Uterus (tissue), 4 donors: ENCODE measurements at places on chromosomes 2 and 18. TPM values are rescaled to one million over a fixed set of nuclear protein-coding genes. Genes with fewer than 3 reads are reported as not detected.

DNA sequence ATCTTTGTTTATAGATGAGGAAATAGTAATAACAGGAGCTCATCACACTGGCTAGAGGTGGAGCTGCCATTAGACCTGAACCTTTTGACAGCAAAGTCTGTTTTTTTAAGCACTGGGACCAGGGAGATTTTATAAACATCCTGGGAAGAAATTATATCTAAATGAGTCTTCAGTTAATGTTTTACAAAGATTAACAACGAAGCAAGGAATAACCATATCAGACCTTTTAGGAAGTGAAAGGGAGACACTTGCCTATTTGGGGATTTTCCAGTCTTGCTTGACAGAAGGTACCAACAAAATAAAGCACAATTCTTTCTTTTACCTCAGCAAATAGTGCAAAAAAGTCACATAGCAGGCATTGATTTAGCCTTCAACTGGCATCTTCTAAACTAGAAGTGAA lies 777.0 kb downstream of the CPS1 start:
- no peak for DNase-seq

DNA sequence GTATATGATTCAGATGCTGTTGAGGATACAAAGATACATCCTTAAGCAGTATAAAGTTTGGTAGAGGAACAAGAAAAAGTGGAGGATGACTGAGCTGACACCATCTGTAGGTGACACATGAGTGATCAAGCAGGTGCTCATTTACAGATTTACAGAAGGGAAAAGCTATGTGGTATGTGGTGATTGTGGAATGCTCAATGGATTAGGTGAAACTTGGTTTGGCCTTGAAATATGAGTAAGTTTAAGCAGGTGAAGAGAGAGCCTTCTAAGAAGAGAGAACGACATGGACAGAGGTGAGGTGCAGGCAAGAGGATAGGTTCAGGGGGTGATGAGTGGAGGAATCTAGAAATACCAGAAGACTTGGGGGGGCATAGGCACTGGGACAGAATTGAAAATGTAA lies 5.9 kb downstream of the ASXL3 start:
- DNase-seq, result no peak

DNA sequence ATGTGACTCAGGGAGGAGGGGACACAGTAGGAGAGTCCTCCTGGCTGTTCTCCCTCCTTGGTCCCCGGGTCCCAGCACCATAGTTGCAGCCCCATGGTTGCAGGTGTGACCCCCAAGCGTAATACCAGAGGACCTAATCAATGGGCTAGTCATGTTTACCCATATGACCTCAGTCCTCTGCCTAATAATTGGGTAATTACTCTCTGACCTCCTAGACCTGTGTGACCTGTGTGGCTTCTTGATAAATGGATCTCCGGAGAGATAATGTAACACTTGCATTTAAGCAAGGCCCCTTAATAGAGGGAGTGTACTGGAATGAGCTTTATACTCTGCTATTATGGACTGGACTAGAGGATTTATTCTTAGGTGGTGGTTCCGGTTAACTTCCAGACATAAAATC lies 32.2 kb upstream of the GMCL1 start:
- no peak for DNase-seq

The APLF gene
- total RNA-seq, result 12.1 TPM

- peak; percentile 15 for DNase-seq
These were observed 58.3 kb downstream of the DOCK10 start for GRCh38 chr2:224983712-224984554.

DNA sequence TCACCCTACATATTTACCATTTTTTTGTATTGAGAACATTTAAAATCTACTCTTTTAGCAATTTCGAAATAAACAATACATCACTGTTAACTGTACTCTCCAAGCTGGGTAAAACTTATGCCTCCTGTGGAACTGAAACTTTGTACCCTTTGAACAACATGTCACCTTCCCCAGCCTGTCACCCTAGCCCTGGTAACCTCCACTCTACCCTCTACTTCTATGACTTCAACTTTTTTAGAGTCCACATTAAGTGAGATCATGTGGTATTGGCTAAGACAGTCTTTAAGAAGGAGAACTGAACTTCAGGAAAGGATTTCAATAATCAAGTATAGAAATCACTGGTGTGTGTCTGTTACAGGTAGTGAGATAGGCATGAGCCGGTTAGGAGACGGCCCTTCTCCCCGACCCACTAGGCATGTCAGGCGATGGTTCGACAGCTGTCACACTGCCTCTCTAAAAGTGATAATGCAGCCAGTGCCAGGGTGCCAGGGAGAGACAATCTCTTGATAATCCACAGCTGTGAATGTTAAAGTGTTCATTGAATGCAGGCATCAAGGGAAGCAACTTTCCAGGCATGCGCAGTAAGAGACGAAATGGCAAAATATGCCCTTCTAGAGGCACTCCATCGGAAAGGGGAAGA lies 74.6 kb upstream of the RNF152 start:
- DNase-seq, result no peak
